Bone marrow (tissue), 2 donors: ENCODE measurements at places on chromosomes 1 and 21.

- no peak for DNase-seq
Observed at GRCh38 chr1:17099616-17100340, 19.5 kb downstream of the PADI2 start.

DNA sequence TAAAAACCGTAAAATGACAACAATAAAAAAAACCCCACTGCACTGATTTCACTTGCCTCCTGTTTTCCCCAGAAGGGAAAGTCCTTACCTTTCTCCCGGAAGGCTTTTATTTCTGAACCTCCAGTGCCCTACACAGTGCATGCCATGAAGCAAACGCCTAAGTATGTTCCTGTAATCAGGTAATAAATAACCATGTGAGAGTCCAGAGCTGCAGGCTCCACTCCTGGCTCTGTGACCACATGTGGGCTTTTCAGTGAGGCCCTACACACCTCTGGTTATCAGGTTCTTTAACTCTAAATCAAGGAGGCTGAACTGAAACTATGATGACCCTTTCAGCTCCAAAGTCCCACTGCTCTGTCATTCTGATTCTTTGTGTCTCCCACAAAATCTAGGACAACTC lies 20.8 kb upstream of the NR5A2 start:
- no peak for DNase-seq

DNA sequence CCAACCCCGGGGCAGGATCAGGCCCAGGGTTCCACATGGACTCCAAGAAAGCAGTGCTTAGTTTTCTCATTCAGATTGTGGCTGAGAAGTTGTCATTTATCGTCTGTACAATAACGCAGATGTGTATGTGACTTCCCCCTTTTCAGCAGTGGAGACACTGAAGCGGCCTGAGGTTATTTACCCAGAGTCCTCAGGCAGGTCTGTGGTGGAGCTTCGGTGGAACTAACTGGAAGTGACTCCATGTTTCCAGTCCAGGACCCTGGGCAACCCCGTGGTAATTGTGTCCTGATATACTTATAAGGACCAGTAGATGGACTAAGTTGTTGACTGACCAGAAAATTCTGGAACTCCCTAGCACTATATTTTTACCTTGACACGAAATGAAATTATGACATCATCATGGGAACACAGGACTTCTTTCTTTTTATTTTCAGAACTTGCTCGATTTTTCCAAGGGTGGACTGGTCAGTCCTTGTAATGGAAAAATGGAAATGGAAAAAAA lies 1.0 kb upstream of the IER5 start:
- DNase-seq: peak; percentile 78

DNA sequence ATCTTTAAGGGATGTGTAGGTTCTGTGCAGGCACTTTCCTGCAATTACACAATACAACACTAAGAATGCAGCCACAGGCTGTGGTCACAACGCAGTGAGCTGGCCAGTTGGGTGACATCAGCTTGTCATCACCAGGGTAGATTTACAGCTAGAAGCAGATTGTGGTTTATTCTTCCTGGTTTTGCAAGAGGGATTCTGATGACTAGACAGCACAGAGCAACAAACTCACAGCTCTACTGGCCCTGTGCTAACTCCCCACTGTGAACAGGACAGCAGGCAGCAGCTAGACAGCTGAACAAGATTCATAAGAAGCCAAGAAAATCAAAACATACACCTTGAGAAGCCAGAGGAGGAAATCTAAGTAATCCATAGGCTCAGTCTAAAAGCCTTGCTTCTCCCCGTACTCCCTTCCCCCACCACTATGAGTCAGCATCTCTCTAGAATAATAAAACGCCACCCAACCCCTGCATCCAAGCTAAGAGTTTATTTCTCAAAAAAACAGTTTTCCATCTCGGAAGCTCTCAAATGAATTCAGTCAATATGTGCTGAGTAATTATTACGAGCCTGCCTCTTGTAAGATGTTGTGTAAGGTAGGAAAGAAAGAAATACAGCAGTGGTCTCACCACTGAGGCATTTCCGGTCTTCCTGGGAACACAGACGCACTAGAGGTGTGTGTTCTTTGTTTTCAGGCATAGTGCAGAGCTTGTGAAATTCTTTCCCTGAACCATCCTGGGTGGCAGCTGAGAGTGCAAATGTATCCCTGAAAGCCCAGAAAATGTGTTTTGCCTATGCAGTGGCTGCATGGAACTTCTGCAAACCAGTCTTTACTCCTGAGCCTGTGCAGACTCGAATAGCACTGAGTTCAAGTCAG lies 162.8 kb downstream of the NTPCR start:
- DNase-seq: peak; percentile 92

GRCh38 chr1:208564466-208564865 lies 320.3 kb upstream of the PLXNA2 start:
- no peak for DNase-seq

- DNase-seq: no peak
Observed at GRCh38 chr1:175708787-175709186, 34.6 kb downstream of the TNR start.

- DNase-seq: no peak
Observed at GRCh38 chr1:3570066-3570986, 41.0 kb downstream of the MEGF6 start.

GRCh38 chr1:116324411-116324810 lies 48.6 kb upstream of the ATP1A1 start:
- no peak for DNase-seq

GRCh38 chr21:26835027-26835713 lies 10.0 kb downstream of the ADAMTS1 start:
- no peak for DNase-seq

GRCh38 chr1:219837274-219837993 lies 90.9 kb downstream of the SLC30A10 start:
- no peak for DNase-seq

GRCh38 chr1:152313970-152314369 lies 11.1 kb downstream of the FLG start:
- no peak for DNase-seq

DNA sequence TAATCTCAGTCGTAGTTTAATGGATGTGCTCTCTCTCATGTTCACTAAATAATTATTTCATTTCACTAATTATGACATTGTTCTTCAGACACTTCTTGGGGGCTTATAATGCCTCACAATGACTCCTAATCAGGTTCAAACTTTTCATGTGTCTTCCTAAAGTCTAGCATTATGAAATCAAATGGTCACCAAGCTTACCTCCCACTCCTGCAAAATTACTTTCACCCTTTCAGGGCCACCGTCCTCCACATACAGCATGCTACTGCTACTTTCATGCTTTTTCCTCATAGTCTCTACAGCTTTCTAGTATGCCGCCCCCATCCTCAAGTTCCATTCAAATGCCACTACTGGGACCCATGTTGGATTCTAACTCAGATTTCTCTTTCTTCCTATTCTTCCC lies 59.8 kb upstream of the C1orf53 start:
- DNase-seq: no peak

DNA sequence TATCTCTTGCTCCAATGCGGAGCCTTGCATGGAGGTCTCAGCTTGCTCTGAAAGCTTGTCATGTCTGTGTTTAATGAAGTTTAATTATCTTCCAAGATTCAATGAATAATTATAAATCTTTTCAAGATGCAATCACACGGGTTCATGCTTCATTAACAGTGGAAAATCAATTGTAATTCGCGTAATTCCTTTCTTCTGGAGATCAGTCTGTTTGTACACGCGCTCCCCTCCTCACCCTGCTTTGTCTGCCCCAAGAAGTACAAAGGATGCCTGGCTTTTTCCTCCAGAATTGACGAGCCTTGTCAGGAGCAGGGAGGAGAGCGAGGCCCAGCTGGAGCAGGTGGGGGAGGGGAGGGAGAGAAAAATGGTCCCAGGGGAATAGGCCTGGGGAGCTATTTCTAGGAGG lies 65.0 kb upstream of the DISP3 start:
- no peak for DNase-seq

DNA sequence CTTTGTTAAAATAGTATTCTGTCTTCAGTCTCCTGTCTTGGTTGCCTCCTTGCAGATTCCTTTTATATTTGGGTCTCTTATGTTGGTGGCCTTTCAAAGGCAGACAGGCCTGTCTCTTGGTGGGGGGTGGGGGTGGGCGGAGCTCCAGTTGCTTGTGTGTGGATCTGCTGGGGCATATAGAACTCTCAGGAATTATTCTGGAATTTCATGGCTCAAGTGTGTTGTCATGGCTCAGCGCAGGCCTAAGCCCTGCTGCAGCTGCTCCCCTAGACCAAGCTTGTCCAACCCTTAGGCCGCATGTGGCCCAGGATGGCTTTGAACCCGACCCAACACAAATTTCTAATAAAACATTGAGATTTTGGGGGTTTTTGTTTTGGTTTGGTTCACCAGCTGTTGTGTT lies 8.0 kb downstream of the C1orf35 start:
- no peak for DNase-seq

DNA sequence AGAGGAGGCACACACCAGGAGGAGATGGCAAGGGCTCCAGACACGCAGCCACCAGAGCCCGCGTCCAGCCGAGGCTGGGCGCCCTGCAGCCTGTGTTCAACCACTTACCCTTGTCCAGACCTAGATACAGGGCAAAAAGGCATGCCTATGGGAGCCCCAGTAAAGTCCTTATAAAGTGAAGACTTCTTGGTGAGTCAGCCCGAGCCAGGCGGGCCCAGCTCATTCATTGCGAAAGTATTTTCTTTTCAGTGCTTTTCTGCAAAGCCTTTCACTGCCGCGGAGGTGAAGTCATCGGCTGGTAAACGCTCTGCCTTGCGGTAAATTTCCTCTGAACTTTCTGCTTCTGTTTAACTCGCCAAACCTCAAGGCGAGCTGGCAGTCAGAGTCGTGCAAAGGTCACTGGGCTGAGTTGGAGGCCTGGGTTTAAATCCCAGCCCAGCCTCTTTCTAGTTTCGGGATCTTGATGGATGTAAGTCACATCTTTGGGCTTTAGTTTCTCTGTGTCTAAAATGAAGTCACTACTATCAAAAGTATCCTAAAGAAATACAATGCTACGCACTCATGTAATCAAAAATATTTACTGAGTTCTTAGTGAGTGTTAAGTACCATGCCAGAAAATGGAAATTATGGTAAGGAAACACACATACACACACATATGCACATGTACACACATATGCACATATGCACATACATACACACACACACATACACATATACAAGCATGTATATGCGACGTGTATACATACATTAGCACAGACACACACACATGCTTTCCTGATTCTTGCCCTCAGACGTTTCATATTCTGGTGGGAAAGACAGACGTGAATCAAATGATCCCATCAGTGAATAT lies 54.7 kb upstream of the IFFO2 start:
- DNase-seq: no peak

DNA sequence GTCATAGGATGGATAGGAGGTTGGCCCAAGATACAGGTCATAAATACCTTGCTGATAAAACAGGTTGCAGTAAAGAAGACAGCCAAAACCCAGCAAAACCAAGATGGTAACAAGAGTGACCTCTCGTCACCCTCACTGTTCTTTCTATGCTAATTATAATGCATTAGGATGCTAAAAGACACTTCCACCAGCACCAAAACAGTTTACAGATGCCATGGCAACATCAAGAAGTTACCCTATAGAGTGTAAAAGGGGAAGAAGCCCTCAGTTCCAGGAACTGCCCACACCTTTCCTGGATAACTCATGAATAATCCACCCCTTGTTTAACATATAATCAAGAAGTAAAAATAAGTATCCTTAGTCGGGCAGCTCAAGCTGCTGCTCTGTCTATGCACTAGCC lies 671.9 kb downstream of the PTPRC start:
- DNase-seq: no peak

DNA sequence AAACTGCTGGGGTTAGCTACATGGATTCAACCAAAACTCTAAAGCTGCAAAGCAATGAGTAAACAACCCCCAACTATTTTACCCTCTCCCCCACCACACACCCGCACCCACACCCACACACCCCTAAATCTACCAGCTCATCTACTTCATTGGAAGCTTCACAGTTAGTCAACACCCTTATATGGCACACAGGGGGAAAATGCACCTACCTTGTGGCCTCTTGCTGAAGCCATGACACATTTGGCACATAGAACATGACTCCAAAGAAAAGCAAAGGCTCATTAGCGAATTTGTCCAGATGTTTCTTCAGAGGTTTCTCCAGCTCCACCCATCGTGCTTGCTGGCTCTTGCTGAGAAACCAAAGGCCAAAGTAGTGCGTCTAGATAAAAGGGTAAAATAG lies 99.8 kb downstream of the PTPN14 start:
- no peak for DNase-seq

DNA sequence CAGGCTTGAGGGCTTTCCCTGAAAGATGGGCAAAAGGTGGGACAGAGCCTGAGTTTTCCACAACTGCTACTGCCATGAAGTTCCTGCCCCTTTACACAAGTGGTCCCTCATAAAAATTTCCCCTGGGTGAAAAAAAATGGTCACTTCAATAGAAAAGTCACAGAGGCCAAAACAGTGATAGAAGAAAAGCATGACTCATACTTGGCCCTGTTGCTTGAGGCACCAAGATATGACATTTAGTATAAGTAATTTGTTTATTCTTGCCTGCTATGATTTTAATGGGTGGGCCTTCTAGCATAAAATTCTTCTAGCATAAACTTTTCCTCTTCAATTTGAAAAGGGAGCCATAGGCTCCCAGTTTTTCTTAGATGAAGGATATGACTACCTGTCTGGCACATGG lies 280.2 kb downstream of the DPYD start:
- no peak for DNase-seq
